ENCODE measurements at places on chromosomes 12 and 14.

GRCh38 chr12:108313606-108314351 lies 25.3 kb downstream of the CMKLR1 start:
- no peak for DNase-seq

DNA sequence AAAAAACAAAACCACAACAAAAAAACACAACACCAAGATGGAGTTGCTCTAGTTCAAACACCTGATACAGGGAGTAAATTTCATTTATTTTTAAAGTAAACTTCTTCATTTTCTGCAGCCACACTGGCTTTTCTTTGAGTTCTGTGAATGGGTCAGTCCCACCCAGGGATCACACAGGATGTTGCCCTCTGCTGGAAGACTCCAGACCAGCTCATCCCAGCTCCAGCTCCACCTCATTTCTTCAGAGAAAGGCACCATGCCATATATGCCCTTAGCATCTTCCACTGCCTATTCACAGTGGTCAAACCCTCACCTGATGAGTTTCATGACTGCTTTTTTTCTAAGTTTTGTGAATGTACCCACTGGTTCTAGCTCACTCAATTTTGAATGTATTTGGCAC lies 8.0 kb downstream of the GLIPR1 start:
- DNase-seq: no peak

DNA sequence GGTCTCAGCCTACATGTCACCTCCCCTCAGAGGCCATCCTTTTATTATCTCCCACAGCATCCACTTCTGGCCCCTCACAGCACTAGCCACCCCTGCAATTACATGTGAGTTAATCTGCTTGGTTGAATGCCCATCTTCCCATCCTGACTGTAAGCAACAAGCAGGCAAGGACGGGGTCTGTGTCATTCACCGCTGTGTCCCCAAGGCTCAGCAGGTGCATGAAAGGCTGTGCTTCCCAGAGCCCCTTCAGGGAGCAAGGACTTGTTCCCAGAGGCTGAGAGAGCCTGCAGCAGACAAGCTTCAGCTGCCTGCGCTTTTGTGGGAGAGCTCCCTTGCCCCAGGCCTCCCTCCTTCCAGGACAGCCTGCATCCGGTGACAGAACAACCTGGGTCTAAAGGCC lies 172.7 kb upstream of the GSC start:
- no peak for DNase-seq

DNA sequence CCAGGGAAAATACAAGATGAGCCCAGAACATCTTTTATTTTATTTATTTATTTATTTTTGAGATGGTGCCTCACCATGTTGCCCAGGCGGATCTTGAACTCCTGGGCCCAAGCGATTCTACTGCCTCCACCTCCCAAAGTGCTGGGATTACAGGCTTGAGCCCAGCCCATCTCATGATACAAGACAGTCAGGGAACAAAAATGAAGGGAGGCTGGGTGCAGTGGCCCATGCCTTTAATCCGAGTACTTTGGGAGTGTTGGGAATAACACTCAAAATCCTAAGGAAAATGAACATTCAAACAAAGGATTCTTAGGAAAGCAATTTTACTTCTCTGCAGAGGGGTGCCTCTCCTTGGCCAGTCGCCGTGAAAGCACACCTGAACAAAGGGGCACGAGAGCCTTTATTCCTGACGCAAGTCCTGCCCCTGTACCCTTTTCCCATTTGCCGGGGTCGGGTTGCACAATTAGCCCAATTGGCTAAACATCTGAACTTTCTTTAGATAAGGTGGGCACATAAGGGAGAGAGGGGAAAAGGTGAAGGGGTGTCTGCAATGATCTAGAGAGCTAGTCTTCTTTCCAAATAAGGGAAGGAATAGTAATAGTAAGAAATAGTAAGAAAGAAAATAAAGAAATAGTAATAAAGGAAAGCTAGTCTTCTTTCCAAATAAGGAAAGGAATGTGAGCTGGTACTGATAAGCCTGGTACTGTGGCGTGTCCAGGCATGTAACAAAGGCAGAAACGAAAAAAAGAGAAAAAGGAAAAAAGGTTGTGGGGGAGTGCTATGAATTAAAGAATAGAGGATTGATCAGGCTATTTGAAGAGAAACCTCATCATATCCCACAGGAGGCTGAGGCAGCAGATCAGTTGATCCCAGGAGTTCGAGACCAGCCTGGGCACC lies 13.4 kb downstream of the NCAPD2 start:
- DNase-seq: no peak

GRCh38 chr12:125205386-125205785 lies 140.2 kb downstream of the AACS start:
- DNase-seq: no peak

DNA sequence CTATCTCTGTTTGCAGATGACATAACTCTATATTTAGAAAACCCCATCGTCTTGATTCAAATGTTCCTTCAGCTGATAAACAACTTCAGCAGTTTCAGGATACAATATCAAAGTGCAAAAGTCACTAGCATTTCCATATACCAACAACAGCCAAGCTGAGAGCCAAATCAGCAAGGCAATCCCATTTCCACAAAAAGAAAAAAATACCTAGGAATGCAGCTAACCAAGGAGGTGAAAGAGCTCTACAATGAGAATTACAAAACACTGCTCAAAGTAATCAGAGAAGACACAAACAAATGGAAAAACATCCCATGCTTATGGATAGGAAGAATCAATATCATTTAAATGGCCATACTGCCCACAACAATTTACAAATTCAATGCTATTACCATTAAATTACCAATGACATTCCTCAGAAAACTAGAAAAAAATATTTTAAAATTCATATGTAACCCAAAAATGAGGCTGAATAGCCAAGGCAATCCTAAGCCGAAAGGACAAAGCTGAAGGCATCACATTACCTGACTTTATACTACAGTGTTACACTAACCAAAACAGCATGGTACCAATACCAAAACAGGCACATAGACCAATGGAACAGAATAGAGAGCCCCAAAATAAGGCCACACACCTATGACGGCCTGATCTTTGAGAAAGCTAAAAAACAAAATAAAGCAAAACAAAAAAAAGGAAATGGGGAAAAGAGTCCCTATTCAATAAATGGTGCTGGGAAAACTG lies 901.7 kb downstream of the LRFN5 start:
- DNase-seq: no peak

GRCh38 chr12:84704856-84705255 lies 207.7 kb downstream of the SLC6A15 start:
- DNase-seq: no peak

- DNase-seq: no peak
These were observed 50.4 kb downstream of the SLC6A15 start for GRCh38 chr12:84862186-84862585.
